H9 (cell line): ENCODE measurements at places on chromosomes 6 and 20. TPM values are rescaled to one million over a fixed set of nuclear protein-coding genes. Genes with fewer than 3 reads are reported as not detected.

DNA sequence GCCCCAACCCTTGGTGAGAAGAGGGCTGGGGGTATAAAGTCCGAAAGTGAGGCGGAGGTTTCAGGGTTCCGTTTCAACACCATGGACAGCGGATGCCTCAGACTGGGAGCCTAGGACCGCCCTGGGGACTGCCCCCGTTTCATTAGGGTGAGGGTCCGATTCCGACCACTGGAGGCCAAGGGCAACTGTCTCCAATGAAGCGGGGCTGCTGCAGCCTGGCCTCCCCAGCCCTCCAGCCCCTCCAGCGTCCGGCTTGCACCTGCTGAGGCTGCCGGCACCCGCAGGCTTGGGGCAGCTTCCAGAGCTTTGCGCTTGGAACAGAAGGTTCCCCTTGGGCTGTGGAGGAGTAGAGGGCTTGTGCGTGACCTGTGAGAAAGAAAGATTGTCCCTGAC, 39.9 kb downstream of the YTHDF1 start:
- H3K4me1 ChIP-seq = no peaks in the 10 kb centered on the region
- DNase-seq = no peak
- peak overlapping the region; percentile 76 for H3K4me3 ChIP-seq
- peaks cover 27% of the 10 kb centered on the region; the same call in 1 of the 2 replicates for H3K27me3 ChIP-seq
- no peak overlapping the region for H3K27ac ChIP-seq

DNA sequence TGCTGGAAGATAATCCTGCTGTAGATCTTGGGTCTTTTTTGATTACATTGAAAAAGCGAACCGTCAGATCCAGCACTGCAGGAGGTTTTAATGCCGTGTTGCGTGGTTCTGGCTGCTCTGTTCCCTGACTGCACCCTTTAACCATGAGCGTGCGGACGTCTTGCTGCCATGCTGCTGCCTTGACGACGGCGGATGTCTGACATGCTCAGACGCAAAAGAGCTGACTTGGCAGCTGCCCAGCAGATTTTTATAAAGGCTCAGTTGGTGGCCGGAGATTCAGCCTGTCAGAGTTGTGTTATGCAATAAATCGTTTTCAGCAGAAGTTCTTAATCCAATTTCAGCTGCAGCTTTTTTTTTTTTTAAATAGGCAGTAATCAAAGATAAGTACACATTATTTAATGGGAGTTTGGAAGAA, 119.4 kb downstream of the JARID2 start:
- no peaks in the 10 kb centered on the region for H3K36me3 ChIP-seq
- peak; percentile 46 for DNase-seq
- no peaks in the 10 kb centered on the region for H3K27me3 ChIP-seq

GRCh38 chr6:99912657-99913056, 81.4 kb downstream of the MCHR2 start:
- no peak overlapping the region for H3K27ac ChIP-seq
- no peak overlapping the region for H3K4me3 ChIP-seq
- H3K36me3 ChIP-seq = no peaks in the 10 kb centered on the region
- H3K27me3 ChIP-seq = no peaks in the 10 kb centered on the region
- no peaks in the 10 kb centered on the region for H3K4me1 ChIP-seq

DNA sequence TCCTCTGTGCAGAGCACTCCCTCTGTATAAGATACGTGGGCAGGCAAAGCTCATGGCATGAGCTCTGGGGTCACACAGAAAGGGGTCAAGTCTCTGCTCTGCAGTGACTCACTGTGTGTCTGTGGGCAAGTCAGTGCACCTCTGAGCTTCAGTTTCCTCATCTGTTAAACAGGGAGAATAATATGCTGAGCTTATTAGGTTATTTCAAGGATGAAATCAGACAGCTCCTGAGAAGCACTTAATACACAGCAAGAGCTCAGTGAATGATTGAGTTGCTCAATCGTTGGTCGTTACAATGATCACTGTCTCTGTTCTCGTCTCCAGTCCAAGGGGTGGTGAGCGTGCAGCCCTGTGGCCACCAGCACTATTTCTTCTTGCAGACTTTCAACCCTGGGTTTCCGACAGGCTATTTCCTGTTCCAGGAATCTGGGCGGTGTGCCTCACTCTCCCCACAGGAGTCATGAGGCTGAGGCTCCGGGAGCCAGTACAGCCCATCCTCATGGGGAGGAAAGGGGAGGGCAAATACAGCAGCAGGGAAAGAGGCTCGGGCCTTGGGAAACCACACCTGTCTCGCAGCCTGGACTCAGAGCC, 28.9 kb downstream of the KIAA1755 start:
- H3K36me3 ChIP-seq = no peaks in the 10 kb centered on the region
- no peak overlapping the region for H3K27ac ChIP-seq
- DNase-seq = no peak
- no peak overlapping the region for H3K4me3 ChIP-seq
- H3K4me1 ChIP-seq = no peaks in the 10 kb centered on the region
- no peaks in the 10 kb centered on the region for H3K27me3 ChIP-seq

Gene XRN2
- total RNA-seq = 96.7 and 97.6 TPM in 2 replicates

Gene BEND6
- total RNA-seq = 1.4 and 2.3 TPM in 2 replicates

DNA sequence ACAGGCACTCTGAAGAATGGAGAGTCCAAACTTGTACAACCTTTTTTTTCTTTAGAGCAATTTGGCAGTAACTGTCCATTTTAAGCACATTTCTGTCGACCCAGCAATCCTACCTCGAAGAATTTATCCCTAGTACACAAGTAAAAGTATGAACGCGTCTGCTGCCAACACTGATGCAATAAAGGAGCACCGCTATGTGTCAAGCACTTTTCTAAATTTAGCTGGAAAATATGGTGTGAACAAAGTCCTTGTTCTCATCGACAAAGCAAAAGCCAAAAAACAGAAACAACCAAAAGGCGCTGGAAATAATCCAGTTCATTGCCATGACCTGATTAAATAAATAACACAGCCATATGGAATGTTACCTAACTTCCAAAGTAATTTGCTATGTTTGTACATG, 1.1 kb downstream of the DPM1 start:
- peaks cover 2% of the 10 kb centered on the region; the same call in 1 of the 2 replicates for H3K4me1 ChIP-seq
- no peaks in the 10 kb centered on the region for H3K27me3 ChIP-seq
- DNase-seq = no peak
- no peak overlapping the region for H3K27ac ChIP-seq

DNA sequence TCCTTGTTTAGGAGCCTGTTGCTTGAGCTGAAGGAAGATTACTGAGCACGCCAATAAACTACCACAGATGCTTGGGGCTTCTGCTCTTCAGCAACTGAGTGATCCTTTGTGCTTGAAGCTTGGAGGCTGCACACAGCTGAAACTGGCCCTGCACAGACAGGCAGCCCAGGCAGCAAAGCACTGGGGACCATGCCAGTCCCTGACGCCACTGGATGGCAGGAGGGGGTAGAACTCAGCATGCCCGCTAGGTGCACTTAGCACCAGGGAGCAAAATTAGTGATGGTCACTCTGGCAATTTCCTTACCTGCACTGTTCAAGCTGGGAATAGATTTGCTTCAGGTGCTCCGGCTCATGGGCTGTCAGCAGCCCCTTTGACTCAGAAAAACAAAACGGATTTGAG, 91.5 kb downstream of the FAM50B start:
- H3K27ac ChIP-seq = no peak overlapping the region
- no peaks in the 10 kb centered on the region for H3K36me3 ChIP-seq
- H3K4me1 ChIP-seq = no peaks in the 10 kb centered on the region
- DNase-seq = no peak
- no peaks in the 10 kb centered on the region for H3K27me3 ChIP-seq

- DNase-seq = no peak
- H3K27me3 ChIP-seq = no peaks in the 10 kb centered on the region
- no peaks in the 10 kb centered on the region for H3K4me1 ChIP-seq
- H3K27ac ChIP-seq = no peak overlapping the region
- no peak overlapping the region for H3K4me3 ChIP-seq
These were observed 17.2 kb upstream of the RTF2 start for GRCh38 chr20:56451056-56451765.

Gene NELFCD
- 53.5 and 57.8 TPM in 2 replicates for total RNA-seq

GRCh38 chr6:42911171-42912021, 4.5 kb upstream of the PTCRA start:
- DNase-seq = peak; percentile 89
- H3K4me3 ChIP-seq = peak overlapping the region; percentile 86
- no peaks in the 10 kb centered on the region for H3K4me1 ChIP-seq
- H3K27me3 ChIP-seq = no peaks in the 10 kb centered on the region
- no peak overlapping the region for H3K27ac ChIP-seq
- no peaks in the 10 kb centered on the region for H3K36me3 ChIP-seq

DNA sequence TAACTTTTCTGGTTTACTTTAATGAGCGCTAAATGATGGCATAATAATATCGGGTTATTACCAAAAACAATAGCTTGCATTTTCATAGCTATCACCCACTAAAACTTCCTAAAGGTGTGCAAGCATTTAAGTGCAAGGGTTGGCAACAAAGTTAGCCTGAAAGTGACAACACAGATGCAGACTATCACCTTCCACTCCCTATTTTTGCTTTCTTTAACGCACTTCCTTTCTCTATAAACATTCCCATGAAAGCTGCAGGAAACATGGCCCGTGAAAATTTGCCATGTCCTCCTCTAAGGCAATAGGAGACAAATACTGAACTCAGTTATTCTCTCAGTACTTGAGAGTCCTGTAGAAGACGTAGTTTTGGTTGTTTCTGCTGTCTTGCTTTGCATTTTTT, 2.7 kb downstream of the MYCT1 start:
- no peaks in the 10 kb centered on the region for H3K36me3 ChIP-seq
- DNase-seq = no peak
- no peak overlapping the region for H3K4me3 ChIP-seq
- H3K27ac ChIP-seq = no peak overlapping the region
- H3K4me1 ChIP-seq = no peaks in the 10 kb centered on the region
- no peaks in the 10 kb centered on the region for H3K27me3 ChIP-seq

DNA sequence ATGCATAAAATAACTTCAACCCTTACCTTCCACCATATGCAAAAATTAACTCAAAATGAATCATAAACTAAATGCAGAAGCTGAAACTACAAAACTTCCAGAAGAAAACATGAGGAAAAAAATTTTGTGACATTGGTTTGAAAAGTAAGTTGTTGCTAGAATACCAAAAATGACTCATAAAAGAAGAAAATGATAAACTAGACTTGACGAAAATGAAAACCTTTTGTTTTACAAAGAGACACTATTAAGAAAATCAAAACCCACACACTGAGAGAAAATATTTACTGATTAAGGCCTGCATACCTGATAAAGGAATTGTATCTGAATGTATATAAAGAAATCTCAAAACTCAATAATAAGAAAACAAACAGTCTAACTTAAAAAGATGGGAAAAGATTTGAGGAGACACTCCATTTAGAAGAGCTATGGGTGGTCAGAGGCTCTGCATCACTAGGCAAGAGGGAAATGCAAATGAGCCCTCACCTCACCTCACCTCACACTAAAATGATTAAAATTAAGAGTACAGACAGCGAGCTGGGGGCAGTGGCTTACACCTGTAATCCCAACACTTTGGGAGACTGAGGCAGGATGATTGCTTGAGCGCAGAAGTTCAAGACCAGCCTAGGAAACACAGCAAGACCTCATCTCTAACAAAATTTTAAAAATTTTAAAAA, 97.6 kb upstream of the CST7 start:
- H3K27ac ChIP-seq = no peak overlapping the region
- no peak for DNase-seq
- no peak overlapping the region for H3K4me3 ChIP-seq
- H3K36me3 ChIP-seq = no peaks in the 10 kb centered on the region; the same call in none of the 3 replicates

DNA sequence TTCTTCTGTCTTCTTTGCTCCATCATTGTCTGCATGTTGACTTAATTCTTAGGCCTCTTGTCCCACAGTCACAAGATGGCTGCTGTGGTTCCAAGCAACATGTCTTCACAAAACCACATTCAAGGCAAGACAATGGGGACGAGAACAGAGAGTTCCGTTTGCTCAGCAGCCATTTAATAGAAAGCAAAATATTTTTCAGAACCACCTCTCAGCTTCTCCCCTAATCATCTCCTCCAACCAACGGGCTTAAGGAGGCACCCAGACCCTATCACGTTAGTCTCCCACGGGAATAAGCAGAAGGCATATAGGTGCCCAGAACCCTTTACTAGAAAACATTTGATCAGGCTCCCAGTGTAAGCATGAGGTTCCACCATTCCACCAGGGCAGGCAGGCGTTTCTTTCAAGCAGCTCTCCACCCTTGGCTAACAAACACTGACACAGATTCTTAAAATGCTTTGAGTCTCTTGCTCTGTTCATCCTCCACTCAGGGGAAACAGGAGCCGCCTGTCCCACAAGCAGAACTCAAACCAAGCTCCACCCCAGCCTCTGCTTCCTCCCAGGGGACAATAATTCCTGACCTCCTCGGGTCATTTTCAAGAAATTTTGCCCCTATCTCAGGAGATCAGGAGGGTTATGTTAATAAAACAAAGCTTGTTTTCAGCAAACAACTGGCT, 19.0 kb downstream of the BMP7 start:
- H3K27me3 ChIP-seq = no peaks in the 10 kb centered on the region
- no peak for DNase-seq
- no peak overlapping the region for H3K4me3 ChIP-seq
- H3K27ac ChIP-seq = no peak overlapping the region
- peaks cover 2% of the 10 kb centered on the region for H3K4me1 ChIP-seq

- H3K27ac ChIP-seq = no peak overlapping the region
- H3K36me3 ChIP-seq = peaks cover 2% of the 10 kb centered on the region; the same call in 1 of the 2 replicates
- DNase-seq = no peak
- no peaks in the 10 kb centered on the region for H3K27me3 ChIP-seq
- H3K4me3 ChIP-seq = no peak overlapping the region
- H3K4me1 ChIP-seq = peaks cover 2% of the 10 kb centered on the region; the same call in 1 of the 2 replicates
These were observed 307.9 kb upstream of the POU3F2 start for GRCh38 chr6:98526465-98526864.

DNA sequence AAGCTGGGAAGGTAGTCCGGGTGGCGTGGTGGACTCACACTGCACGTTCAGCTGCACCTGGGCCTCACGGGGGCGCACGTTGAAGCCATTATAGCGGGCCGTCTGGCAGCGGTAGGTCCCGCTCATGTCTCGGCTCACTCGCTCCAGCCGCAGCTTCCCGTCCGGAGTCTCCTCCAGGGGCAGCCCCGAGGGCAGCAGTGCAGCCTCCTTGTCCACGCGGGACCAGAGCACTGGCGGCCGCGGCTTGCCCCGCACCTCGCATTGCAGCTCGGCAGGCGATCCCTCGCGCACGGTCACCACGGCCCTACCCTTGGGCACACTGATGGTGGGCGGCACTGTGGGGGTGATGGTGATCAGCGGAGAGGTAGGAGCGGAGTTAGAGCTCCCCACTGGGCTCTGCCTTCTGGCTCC, 47.6 kb downstream of the MDGA1 start:
- no peak overlapping the region for H3K27ac ChIP-seq
- H3K27me3 ChIP-seq = no peaks in the 10 kb centered on the region; the same call in 1 of the 2 replicates
- H3K36me3 ChIP-seq = no peaks in the 10 kb centered on the region
- peak overlapping the region; percentile 36 for H3K4me3 ChIP-seq
- H3K4me1 ChIP-seq = no peaks in the 10 kb centered on the region
- peak; percentile 88 for DNase-seq

DNA sequence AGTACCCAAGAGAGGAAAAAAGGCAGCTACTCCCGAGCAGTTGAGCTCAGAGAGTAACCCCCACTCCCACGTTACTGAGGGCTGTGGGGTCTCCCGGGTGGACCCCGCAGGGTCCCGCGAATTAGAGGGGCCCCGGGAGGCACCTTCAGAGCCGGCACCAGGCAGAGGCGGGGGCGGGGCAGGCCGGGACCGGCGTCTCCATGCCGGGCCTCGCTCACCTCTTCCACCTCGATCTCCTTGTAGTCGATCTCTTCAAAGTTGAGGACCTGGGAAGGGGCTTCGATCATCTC, 381 bp downstream of the MAP3K7 start:
- DNase-seq = no peak
- no peaks in the 10 kb centered on the region for H3K27me3 ChIP-seq
- no peaks in the 10 kb centered on the region for H3K36me3 ChIP-seq
- peak overlapping the region; percentile 95 for H3K4me3 ChIP-seq
- no peak overlapping the region for H3K27ac ChIP-seq

GRCh38 chr6:167146135-167146534, 11.6 kb downstream of the GPR31 start:
- H3K36me3 ChIP-seq = peaks cover 30% of the 10 kb centered on the region
- no peak for DNase-seq
- H3K4me1 ChIP-seq = peaks cover 4% of the 10 kb centered on the region
- no peak overlapping the region for H3K4me3 ChIP-seq
- H3K27ac ChIP-seq = no peak overlapping the region
